NCI-H146 (cell line): ENCODE measurements at places on chromosomes 7 and 10.

DNA sequence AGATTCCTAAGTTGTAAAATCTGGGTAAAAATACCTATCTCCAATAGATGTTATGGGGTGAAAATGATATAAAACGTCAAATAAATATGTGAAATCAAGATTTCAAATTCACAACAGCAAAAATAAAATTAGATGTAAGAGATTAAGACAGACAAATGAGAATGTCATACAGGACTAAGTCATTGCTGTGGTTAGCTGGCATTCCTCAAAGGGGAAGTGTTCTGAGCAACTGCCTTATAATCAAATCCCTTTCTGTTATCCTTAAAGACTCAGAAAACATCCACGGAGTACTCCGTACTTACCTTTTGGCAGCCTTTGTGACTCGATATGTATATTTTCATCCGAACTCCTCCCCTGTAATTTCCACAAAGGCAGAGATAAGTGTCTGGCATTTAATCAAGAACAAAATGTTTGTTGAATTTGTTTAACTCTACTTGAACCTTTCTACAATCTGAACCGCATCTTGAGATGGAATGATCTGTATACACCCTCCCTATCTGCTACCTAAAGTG, 559.6 kb downstream of the GATA3 start:
- DNase-seq, result no peak

GRCh38 chr10:14385596-14386593, 55.2 kb upstream of the FRMD4A start:
- no peak for DNase-seq

- DNase-seq, result no peak
Observed at GRCh38 chr10:69405221-69405620, 11.5 kb downstream of the TACR2 start.

- no peak for DNase-seq
Observed at GRCh38 chr7:2698581-2699288, 10.7 kb downstream of the AMZ1 start.

DNA sequence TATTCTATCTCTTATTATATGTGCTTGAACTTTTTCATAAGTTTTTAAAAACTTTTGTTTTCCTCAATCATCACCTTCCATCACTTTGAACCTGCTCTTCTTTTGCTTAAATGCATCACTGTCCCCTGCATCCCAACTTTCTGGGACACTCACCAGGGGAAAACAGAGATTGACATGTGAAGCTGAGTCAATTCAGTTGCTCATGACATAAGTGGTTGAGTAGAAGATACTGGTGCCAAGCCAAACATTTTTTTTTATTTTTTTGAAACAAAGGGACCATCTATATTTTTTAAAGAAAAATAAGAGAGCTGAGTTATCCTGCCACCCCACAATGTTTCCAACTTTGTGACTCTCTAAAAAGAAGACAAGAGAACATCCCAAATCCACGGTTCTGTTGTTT, 61.8 kb upstream of the AHR start:
- no peak for DNase-seq

GRCh38 chr7:6546498-6547251, 4.6 kb downstream of the GRID2IP start:
- no peak for DNase-seq
